ENCODE measurements at places on chromosomes 1 and 21.

GRCh38 chr1:212491454-212491853 is 58.7 kb downstream of the NENF start:
- no peak for DNase-seq

DNA sequence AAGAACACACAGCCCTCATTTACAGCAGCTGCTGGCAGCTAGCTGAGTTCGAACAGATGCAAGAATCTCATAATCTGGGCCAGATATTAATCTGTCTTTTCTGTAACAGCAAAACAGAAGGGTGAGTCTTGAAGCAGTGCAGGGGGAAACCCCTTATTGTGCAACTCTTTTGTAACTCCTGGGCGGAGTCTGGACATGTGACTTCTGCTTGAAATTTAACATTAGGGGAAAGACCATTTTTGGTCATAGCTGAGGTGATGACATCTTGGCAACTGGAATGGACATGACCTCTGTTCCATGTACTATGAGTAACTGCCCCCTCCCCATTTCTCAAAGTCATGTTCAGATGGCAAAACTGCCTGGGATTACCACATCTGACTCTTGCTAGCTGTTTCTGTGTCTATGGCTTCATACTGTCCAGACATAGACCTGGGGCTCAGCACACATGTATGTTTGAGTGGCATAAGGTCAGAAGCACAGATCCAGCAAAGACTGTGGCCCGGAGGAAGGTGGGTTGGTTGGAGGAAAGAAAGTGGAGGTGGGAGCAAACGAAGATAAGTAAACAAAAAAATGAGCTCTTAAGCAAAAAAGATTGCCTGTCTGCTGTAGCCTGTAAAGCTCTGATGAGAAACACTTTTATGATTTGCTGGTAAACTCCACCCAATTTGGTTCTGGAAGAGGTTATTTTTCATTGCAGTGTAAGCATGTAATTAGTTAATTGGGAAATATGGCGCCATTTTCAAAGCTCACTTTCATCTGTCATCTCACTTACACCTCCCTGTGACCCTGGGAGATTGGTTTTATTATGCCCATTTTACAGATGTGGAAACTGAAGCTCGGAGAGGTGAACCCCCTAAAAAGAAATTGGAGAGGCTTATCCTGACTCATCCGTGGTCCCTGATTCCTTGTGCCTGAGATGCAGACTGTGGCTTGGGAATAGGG is 26.1 kb downstream of the ETS2 start:
- peak; percentile 84 for DNase-seq

GRCh38 chr1:207314816-207315215 is 6.7 kb upstream of the CD55 start:
- no peak for DNase-seq

DNA sequence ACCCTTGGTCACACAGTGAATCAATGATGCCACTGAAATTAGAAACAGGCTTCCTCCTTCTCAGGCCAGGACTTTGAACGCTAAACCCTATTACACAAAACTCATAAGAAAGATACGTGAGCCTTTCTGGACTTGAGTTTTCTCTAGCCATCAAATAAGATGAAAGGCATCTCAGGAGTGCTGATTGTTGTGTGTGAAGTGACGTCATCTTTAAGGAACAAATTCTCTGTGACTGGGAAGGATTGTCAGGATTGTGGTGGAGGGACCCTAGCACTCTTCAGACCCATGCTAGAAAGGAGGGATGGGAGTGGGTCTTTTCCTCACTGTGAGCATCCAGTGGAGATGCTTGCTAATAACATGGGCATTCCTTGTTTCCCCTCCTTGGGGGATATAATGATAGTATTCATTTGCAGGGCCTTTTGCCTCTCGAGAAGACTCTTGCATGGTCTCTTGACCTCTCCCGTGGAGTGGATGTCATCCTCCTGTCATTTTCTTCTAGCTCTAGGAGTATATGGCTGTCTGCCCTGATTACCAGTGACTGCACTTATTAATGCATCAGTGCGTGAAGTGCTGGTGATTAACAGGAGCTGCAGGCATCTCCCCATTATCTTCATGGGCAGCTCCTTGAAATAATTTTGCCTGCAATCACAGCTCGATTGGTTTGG is 39.9 kb downstream of the SPATA46 start:
- DNase-seq: no peak
